ENCODE measurements at places on chromosomes 12 and 14.

DNA sequence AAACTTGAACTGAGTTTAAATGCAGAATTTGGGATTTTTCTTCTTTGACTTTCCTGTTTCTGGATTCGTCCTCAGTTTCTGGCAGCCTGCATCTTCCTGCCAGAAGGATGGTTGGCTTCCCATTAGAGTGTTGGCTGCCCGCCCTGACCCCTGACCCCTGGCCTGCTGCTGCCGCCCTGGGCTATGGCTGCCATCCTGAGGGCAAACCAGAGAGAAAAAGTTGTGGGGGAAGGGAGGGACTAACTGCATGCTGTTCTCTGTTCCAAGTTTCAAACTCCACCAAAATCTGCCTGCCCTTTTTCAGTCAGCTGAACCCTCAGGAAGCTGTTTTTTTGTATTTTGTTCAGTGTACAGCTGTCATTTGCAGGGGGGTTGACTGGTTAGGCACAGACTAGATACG is 48.4 kb downstream of the FNTB start:
- DNase-seq, result no peak

- no peak for DNase-seq
These were observed 131.8 kb downstream of the ERC1 start for GRCh38 chr12:1122786-1123185.

DNA sequence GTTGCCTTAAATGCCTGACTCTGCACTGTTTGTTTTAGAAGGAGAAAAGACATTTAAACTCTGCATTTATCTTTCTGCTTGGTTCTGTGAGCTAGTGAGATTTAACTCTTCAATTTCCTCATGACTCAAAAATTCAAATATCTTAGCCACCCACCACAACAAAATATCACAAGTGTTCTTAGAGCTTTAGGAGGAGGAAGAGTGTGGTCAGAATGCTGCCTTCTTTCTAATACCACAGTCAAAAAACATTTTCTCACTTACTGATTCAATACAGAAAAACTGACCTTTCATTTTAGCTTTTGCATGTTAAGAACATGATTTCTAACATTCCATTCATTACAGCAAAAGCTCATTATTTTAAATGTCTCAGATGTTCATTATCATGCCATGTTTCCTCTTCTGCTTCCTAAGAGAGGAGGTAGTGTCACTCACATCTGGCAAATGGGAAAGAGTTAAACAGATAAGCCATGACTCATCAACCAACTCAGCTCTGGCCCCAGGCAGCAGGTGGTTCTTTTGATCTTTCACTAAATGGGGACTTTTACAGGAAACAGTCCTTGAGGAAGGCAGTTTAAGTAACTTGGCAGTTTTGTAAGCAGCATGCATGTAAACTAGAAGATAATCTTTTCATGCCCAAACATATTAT is 56.4 kb upstream of the RNU6-8 start:
- DNase-seq, result no peak

DNA sequence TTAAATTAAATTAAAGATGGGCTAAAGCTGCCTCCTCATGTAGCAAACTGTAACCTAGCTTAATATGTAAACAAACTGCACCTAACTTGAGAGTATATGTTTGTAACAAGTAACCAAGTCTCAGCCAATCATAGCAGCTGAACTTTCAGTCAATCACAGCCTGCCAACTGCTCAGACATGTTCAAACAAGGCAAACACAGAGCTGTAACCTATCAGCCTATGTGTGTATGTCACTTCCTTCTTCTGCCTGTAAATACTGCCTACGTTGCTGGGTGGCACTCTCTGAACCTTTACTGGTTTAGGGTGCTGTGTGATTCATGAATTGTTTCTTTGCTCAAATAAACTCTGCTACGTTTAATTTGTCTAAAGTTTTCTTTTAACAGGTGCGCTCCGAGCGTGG is 2.9 kb downstream of the SERPINA6 start:
- DNase-seq, result no peak

- DNase-seq, result no peak
These were observed 7.2 kb downstream of the TPH2 start for GRCh38 chr12:71945883-71946282.

- no peak for DNase-seq
These were observed 327.1 kb downstream of the TMEM117 start for GRCh38 chr12:44162961-44163360.

DNA sequence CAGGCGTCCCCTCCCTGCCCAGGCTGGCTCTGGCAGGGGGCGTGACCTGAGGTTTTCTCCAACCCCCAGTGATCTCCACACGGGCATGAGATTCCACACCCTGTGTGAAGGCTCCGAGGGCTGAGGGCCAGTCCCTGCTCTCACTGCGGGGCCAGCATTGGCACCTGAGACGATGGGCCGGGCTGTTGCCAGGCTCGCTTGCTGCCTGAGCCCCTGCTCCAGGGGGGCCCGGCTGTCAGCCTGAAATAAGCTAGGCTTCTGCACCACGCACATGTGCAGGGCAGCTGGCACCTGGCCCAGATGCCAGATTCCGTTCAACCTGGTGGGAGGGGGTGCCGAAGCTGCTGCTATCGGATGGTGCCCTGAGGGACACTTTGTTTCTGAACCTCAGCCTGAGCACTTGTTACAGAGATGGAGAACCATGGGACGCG is 196.5 kb upstream of the PRMT8 start:
- DNase-seq, result no peak

DNA sequence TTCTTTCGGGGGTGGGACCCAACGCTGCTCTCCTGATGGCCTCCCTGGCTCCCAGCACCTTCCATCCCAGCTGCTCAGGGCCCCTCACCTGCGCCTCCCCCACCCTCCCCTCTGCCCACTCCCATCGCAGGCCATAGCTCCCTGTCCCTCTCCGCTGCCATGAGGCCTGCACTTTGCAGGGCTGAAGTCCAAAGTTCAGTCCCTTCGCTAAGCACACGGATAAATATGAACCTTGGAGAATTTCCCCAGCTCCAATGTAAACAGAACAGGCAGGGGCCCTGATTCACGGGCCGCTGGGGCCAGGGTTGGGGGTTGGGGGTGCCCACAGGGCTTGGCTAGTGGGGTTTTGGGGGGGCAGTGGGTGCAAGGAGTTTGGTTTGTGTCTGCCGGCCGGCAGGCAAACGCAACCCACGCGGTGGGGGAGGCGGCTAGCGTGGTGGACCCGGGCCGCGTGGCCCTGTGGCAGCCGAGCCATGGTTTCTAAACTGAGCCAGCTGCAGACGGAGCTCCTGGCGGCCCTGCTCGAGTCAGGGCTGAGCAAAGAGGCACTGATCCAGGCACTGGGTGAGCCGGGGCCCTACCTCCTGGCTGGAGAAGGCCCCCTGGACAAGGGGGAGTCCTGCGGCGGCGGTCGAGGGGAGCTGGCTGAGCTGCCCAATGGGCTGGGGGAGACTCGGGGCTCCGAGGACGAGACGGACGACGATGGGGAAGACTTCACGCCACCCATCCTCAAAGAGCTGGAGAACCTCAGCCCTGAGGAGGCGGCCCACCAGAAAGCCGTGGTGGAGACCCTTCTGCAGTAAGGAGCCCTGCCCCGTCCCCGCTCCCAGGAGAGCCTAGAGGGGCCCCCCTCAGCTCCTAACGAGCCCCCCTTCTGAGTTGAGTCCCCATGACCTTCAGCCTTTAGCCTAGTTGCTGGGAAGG is at the start of gene HNF1A:
Gene HNF1A, plus strand, starts transcription at position 248 of the 924 bp plus-strand sequence. Its CDS starts 226 bp downstream, at position 474.
- DNase-seq, result no peak

DNA sequence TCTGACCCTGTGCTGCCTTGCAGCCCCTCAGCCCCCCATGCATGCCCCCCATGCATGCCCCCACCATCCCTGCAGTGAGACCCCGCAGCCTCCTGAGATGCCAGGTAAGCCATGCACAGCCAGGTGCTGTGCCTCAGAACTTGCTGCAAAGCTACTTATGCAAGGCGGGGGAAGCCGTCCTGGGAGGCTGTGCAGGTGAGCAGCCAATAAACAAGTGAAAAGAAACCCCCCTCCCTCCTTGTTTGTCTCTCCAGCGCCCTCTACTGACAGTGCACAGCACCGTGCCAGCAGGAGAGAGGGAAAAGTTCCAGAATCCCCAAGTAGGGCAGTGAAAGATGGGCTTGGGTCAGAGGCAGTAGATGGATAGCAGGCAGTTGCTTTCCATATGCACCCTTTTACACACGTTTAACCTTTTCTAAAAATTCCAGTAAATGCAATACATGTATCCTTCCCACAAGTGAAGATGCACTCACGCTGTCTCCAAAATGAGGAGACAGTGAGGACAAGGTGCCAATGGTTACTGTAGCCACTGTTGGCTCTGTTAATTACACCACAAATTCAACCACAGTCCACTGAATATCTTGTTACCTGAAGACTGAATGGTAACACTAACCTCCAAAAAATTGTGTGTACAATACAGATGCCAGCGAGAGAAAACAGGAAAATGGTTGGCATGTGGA is 18.0 kb downstream of the TNFAIP2 start:
- DNase-seq, result no peak

GRCh38 chr12:126784328-126784921 is 1482.5 kb upstream of the TMEM132C start:
- DNase-seq, result peak; percentile 31

DNA sequence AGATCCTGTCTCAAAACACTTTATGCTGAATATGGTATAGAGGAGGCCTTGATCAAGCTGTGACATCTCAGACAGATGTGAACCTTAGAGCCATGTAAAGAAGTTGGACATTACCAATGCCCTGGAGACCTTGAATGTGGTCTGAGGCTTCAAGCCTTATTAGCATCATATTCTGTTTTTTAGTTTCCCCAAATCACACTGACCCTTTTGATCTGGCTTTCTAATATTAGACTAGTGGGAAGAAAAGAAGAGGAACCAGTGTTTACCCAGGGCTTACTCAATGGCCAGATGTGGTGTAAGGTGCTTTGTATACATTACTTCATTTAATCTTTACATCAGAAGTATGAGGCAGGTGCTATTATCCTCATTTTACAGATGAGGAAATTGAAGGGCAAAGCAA is 10.6 kb upstream of the TBPL2 start:
- no peak for DNase-seq

- no peak for DNase-seq
These were observed 183.7 kb upstream of the NTF3 start for GRCh38 chr12:5248230-5248629.

DNA sequence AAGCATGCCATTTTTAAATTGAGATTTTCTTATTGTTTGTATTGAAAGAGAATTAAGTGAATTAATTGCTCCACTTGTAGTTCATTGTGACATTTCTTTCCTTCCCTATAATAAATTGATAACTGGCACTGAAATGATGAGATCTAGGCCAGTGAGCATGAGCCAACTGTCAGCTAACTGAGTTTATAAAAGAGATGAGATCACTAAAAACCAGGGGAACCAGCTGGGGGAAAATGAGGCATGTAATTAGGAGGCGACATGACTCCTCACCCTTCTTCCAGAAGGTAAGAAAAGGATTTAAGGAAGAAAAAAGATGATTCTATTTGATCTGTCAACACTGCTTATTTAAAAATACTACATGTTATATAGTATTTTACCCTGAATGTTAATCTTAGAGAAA is 104.5 kb upstream of the DNM1L start:
- DNase-seq, result no peak

DNA sequence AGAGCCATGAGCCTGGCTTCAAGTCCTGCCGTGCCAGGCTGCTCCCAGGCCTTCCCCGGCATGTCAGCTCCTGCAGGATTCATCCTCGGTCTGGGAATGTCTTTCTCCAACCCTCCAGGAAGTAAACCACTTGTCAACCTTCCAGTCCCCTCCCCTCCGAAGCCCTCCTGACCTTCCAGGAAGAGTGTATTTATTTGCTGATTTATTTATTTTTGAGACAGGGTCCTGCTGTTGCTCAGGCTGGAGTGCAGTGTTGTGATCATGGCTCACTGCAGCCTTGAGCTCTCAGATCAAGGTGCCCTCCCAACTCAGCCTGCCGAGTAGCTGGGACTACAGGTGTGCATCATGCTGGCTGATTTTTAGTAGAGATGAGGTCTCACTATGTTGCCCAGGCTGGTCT is 24.7 kb downstream of the VSX2 start:
- DNase-seq, result no peak

- no peak for DNase-seq
These were observed 10.3 kb downstream of the PPHLN1 start for GRCh38 chr12:42336286-42336685.

DNA sequence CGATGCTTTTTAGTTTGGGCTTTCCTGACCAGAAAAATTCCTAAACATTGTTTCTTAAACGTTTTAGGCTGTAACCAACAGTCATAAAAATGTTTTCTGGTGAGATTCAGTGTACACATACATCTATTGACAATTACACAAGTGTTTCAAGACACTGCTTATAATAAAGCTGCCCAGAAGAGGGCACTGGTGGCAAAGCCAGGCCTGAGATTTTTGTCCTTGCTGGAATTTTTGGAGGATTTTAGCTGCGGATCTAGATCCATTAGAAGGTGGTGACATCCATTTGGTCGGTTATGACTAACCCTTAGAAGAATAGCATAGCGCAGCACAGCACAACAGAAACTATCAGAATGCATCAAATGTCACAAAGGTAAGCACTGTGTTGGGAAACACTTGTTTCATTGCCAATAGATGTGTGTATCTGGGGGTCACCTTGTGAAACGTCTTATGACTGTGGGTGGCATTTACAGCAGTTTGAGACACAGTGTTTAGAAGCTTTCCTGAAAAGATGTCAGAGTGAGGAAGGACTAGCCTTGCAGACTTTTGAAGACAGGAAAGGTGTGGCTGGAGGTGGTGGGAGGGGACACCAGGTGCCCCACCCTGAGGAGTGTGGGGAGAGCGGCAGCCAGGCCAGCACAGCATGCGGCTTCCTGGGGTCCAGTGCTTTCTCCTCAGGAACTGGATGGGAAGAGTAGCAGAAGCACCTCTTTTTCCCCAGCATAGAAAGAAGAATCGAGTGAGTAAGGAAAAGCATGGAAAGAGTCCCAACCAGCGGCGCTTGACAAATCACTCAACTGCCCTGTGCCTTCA is 54.7 kb upstream of the FKBP4 start:
- no peak for DNase-seq

DNA sequence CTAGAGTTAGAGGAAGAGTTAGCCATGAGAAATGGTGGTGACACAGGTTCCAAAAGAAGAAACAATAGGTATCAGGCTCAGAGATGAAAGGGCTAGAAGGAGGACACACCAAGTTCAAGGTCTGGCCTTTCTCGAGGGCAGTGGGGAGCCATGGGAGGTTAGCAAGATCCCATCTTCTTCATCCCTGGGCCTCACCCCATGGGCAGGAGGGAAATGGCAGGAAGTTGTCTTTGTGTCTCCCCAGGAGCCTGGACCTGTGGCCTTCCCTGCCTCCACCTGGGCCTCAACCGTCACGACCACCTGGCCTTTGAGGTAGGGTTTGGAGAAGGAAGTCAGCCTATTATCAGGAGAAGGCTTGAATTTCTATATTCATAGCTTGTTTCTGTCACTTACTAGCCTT is 5.8 kb upstream of the AQP2 start:
- no peak for DNase-seq

- DNase-seq, result no peak
These were observed 29.5 kb upstream of the BCDIN3D start for GRCh38 chr12:49872381-49872780.

GRCh38 chr14:93086441-93087055 is 29.2 kb downstream of the ITPK1 start:
- DNase-seq, result no peak

GRCh38 chr14:54138024-54138353 is 181.4 kb upstream of the BMP4 start:
- DNase-seq, result no peak

Data from renal cortex interstitium (tissue), 15 donors.